ENCODE measurements at places on chromosomes 4 and X. TPM values are rescaled to one million over a fixed set of nuclear protein-coding genes. Genes with fewer than 3 reads are reported as not detected.

IDH3G gene
- total RNA-seq: 75.1 TPM

NEIL3 gene
- not detected for total RNA-seq

ADRA2C gene
- 13.1 TPM for total RNA-seq

- no peak for DNase-seq
Measured at GRCh38 chr4:110823251-110823650, 200.4 kb upstream of the PITX2 start.

MAGEE2 gene
- 0.83 TPM for total RNA-seq

DNA sequence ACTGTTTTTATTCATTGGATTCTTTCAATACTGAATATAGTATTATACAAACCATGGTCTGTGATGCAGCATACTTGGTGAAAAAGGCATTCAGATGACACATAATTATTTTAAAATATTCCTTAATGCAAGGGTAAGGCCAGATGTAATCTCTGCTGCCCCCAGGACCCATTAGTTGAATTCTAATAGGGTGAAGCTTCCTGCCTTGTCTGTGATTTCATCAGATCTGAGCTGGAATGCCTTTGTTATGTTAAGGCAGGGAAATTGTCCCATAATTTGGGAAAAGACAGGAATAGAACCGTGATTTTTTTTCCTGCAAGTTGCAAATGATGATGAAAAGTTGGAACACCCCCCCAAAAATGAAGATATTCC, 26.1 kb downstream of the ZRSR2 start:
- no peak for DNase-seq

- peak; percentile 30 for DNase-seq
Measured at GRCh38 chr4:154414796-154415195, 76.8 kb downstream of the DCHS2 start.

- no peak for DNase-seq
Measured at GRCh38 chrX:51878056-51878455, 15.4 kb upstream of the MAGED1 start.

DNA sequence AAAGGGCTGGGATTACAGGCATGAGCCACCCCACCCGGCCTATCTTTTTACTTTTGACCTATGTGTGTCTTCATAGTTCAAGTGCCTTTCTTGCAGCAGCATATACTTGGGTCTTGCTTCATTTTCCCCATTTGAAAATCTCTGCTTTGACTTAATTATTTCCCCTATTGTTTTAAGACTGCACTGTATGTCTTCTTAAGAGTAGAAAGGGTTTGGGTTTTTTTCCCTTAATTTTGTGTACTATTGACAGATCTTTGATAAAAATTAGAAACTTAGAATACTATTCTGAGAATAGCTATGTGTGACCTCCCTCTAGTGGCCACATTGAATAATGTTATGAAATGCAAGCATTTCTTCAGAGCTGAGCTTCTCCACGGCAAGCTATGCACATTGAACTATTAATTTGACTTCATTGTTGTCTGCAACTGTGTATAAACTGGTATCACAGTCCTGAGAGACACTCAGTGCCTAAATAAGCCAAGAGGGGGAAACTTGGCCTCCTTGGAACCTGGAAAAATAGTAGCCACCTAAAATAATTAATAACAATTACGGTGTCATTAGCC, 8.7 kb upstream of the SLC25A4 start:
- no peak for DNase-seq

SULT1E1 gene
- total RNA-seq: 539 TPM

DNA sequence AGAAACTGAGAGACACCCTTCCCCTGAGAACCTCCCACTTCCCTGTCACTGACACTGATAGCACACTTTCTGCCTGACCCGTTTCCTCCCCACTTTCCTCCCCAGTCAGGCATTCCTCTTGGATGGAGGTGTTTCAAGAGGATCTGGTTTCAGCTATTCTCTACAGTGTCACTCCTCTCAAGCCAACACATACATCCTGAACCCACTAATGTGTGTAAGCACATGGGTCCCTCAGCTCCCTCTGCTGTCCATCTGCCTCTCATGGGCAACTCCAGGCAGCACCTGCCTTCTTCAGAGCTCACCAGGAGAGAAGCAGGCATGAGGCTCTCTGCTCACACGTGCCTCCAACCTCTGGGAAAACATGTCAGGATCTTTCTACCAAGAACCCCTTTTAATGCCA, 207.6 kb downstream of the NAF1 start:
- no peak for DNase-seq

WDR17 gene
- 4.9 TPM for total RNA-seq

DDX60 gene
- 45.1 TPM for total RNA-seq
